NCI-H1930 (cell line): ENCODE measurements at places on chromosomes 12 and 14.

DNA sequence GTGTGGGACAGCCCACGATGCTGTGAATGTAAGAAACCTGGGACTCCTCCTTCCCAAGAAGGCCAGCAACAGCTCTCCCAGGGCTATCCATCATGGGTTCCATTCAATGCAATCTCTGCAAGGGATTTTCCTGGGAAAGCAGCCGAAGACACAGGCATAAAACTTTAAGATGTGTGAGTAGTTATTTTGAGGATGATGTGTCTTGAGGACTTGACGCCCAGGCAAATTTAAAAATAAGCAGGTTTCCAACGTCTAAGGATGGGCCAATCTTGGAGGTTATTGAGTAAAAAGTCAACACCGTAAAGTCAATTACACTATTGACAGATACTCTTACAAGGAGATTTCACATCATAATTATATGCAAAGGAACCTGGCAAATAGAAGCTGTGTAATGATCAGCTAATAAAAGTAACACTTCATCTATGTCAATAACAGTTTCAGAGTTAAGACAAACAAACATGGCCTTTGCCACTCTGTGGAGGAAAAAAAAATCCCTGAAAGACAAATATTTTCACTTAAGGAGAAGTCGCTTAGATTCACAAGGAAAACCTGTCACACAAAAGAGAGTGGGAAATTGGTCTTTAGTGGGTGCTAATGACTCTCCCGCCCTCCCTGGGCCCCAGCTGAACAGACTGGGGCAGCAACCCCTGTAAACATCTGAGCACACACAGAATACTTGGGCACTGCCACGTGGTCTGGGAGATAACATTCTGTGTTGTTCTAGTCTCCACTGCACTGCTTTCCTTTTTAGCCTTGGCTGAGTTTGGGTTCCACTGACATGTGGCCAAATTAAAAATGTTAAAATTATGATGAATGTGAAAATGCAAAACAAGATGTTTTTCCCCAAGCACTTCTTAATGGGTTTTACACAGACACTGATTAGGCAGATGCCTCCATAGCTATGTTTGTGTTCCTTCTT is 240.9 kb downstream of the FOXN3 start:
- no peak for DNase-seq

GRCh38 chr12:124809391-124809790 is 54.3 kb downstream of the SCARB1 start:
- DNase-seq: no peak

DNA sequence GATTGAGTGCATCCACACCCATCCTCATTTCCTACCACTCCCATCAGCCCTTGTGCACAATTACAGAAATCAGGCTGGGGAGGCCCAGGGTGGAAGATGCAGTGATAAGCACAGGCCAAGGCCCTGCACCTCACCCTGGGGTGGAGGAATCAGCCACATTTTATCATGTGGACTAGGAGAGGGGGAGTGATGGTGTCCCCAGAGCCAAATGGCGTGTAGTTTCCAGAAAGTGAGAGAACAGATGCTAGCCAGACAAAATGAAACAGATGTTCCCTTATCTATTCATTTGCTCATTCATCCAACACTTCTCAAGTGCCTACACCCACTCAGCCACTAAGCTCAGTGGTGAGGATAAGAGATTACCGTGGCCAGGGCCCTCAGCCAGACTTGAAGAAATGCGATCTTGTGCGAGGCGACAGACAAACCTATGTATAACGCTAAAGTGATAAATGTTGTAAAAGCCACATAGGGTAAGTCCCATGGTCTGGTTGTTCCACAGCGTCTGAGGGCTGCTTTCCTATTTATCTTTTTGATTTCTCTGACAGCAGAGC is 93.6 kb downstream of the STAB2 start:
- no peak for DNase-seq

- no peak for DNase-seq
Observed at GRCh38 chr14:79516009-79516408, 695.3 kb downstream of the DIO2 start.

DNA sequence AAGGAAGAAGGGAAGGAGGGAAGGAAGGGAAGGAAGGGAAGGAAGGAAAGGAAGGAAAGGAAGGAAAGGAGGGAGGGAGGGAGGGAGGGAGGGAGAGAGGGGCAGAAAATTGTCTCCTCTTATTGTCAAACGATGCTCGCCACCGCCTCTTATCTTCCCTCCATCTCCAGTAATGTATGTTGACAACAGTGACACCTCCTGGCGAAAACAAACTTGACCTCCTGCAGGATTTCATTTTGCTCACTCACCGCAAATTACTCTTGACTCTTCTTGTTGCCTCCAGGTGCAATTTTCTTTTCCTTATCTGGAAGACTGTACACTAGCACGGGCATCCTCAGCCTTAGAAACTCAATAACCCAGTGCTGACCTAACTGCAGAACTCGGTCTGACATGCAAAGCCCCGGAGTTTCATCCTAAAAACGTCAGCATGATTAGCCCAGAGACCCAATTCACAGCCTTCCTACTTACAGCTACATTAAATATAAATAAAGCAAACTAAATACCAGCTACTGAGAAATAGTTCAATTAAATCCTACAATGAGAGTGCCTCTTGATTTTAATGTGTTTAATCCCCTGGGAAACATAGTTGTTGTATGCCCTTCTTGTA is 512.4 kb upstream of the TMPO start:
- DNase-seq: peak; percentile 45

- DNase-seq: no peak
Observed at GRCh38 chr14:34340025-34340625, 121.9 kb downstream of the SPTSSA start.

DNA sequence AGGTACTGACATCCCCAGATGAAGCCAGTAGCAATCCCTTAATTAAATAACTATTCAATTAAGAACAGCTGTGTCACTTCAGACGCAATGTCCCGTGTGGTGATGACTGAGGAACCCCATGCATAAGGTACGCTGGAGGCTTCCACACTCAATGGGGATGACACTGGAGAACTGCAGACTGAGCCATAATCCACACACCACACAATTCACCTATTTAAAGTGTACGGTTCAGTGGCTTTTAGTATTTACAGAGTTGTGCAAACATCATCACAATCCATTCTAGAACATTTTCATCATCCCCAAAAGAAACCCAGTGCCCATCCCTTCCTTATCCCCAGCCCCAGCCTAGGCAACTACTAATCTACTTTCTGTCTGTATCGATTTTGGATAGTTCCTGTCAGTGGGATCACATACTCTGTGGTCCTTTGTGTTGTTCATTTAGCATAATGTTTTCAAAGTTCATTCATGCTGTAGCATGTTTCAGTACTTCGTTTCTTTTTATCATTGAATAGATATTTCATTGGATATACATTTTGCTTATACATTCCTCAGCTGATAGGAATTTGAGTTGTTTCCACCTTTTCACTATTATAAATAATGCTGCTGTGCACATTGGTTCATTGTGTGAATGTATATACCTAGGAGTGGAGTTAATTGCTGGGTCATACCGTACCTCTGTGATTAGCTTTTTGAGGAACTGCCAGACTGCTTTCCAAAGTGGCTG is 61.1 kb downstream of the NINJ2 start:
- no peak for DNase-seq

GRCh38 chr14:47438650-47439140 is 236.7 kb downstream of the MDGA2 start:
- DNase-seq: no peak

DNA sequence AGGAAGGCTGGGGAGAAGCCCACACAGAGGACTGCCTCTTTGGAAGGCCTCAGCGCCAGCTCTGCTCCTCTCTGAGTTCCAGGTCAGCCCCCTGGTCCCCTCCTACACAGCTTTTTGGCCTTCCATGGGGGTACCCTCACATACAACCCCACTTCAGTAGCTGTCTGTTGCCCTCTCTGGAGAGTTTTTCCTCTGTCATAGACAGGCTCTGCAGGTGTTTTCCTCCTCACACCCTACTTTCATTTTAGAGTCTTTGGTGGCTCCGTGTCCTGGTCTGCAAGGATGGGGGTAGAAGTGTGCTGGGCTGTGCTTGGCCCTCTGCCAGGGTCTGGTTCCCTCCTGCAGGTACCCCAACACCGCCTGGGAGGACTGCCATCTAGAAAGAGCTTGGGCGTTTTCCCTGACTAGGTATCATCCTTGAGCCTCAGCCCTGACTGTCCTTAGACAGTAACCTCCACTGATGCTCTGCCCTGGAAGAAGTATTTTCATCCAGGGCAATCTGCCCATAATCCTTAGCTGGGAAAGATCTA is 15.1 kb downstream of the ZDHHC22 start:
- no peak for DNase-seq

DNA sequence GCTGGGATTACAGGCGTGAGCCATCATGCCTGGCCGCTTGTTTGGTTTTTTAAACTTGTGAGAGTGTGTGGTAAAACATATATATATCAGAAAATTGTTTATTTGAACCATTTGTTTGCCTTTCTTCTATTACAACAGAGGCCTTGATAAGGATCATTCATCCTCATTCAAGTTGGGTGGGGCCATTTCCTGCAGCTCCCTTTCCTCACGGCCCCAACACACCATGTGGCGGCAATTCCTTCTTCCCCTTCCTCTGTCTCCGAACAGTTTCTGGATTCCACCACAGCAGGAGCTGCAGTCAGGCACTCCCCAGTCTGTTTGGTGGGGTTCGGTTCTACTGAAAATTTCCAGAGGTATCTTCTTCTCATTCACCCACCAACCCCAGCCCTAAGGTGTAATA is 42.0 kb upstream of the RASSF3 start:
- no peak for DNase-seq

DNA sequence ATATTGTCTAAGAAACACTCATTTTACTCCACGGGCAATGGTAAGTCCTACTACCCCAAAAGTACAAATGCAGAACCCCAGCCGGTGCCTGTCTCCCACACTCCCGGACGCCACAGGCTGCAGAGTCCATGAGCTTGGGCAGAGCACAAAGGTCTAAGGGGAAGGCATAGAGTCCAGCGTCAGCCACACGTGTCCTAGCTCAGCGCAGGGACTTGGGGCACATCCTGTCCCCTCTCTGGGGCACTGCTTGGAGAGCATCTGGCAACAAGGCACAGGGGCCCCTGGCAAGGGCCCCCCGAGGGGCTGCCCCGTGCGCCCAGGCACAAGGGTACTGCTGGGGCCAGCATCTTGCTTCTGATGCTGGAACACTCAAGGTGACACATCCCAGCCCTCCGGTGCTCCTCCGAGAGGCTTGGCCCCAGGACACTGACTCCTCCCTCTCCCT is 58.4 kb downstream of the BCL11B start:
- no peak for DNase-seq

GRCh38 chr14:53380052-53380866 is 227.1 kb upstream of the DDHD1 start:
- DNase-seq: no peak

DNA sequence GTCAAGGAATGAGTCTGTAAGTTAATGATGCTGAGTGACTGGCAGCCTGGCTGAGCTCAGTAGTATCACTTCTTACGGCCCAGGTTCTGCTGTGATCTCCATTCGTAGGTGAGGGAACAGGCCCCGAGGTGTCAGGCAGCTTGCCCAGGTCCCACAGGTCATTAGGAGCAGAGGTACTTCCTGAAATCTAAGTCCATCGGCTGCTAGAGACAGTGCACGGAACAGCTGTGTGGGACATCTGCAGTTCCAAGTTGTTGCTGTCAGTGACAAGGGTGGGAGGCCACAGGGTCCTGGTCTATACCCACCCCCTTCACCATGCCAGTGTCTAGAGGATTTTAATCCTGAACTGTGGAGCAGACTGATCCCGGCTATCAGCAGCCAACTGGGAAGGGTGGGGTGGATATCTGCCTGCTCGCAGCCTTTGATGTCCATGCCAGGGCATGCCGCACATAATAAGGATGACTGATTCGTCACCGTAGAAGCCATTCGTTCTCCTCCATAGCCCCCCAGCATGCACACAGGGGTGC is 82.3 kb upstream of the RIN3 start:
- DNase-seq: no peak

GRCh38 chr12:122309564-122310121 is 43.3 kb upstream of the VPS33A start:
- DNase-seq: no peak

DNA sequence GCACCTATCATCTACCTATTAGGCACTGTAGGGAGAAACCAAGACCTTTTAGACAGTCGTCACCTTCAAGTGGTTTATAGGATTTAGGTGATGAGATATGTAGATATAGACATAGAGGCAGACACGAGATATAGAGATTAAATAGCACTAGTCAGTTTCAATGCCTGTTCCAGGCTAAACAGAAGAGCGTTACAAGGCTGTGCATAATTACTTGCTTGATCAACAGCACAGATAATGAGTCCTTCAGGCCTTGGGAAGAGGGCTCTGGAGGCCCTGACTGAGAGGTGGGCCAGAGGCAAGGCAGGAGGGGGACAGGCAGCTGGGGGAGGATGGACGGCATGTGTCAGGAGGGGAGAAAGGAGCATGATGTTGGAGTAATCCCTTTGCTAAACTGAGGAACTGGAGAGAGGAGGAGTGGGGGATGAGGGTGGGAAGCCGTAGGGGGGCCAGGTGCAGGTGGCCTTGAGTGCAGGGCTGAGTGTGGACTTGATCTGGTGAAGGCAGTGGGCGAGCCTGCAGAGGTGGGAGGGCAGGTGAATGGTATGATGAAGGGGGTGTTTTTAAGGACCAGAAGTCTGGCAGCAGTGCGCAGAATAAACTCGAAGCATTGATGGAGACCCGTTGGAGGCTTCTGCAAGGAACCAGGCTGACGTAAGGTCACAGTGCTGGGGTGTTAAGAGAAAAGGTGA is 43.9 kb upstream of the ATP23 start:
- DNase-seq: no peak

- DNase-seq: no peak
Observed at GRCh38 chr14:92465353-92466055, 48.1 kb upstream of the RIN3 start.

DNA sequence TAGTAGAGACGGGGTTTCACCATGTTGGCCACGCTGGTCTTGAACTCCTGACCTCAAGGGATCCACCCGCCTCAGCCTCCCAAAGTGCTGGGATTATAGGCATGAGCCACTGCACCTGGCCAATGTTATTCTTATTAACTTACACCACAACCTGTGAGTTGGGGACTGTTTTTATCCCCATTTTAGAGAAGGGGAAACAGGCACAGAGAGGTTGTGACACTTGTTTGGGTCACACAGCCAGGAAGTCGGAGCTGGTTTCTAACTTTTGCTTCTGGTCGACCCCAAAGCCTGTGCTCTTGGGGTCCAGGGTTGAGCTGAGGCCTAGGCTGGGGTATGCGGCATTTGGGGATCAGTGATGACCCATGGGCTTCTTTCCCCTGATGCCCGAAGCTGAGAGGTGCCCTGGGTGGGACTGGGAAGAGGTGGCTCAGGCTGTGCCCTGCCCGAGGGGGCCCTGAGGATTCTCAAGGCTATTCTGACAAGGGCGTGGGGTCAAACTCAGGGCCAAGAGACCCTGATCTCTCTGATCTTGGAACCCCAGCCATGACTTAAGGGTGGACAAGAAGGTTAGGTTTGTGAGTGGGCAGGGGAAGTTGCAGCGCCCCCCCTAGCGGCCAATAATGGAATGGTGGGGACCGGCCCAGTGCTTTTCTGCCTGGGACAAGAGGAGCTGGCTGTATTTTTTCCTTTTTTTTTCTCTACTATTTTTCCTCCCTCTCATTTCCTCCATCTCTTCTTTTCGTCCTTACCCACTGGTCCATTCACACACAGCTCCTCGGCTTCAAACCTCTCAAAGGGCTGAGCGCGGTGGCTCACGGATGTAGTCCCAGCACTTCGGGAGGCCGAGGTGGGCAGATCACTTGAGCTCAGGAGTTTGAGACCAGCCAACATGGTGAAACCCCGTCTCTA is 3.0 kb downstream of the SDSL start:
- DNase-seq: no peak

- no peak for DNase-seq
Observed at GRCh38 chr12:57604992-57605810, 577 bp downstream of the DTX3 start.

- DNase-seq: no peak
Observed at GRCh38 chr14:81716953-81717352, 183.3 kb upstream of the SEL1L start.
